ENCODE measurements at places on chromosomes 12 and 14.

DNA sequence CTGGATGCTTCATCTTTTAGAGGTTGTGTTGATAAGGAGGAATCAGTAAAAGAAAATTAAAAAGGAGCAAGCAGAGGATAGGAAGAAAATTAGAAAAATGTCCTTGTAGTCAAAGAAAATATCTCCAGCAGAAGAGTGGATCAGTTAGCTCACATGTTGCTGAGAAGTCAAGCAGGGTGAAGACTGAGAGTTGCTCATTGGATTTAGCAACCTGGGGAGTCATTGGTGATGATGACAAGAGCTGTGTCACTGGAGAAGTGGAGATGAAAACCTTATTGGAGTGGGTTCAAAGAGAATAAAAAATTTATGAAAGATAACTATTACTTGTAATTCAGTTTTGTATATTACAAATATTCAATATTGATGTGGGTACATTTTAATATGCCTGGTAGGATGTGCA lies 9.8 kb downstream of the FRMD6 start:
- DNase-seq: no peak

DNA sequence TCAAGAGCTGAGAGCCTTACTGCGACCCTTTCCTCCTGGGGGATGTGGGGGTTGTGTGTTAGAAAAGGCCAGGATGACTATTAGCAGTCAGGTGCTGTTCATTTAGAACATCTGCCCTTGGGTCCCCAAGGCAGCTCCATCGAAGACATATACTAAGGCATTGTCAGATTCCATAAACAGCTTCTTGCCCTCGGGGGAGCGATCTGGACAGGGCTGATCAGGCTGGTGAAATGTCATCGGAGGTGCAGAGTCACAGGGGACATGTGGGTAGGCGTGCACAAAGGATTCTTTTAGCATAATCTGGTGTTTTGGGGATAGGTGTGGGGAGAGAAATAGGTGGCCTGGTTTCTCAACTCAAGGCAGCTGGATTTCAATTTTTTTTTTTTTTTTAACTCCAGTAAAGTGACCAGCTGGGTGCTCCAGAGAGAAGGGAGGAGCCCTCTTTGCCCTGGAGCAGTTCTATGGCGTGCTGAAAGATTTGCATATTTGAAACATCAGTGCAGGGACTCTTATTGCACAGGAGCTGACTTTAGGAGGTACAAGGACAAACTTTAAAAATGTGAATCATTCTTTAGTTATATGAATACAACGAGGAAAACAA lies 160.1 kb downstream of the SUDS3 start:
- no peak for DNase-seq

- no peak for DNase-seq
Observed at GRCh38 chr14:56899829-56900228, 89.5 kb upstream of the OTX2 start.

GRCh38 chr12:19546027-19546426 lies 106.7 kb downstream of the AEBP2 start:
- DNase-seq: no peak

All from WTC11 (cell line).